ENCODE measurements at places on chromosomes 4 and X. TPM values are rescaled to one million over a fixed set of nuclear protein-coding genes. Genes with fewer than 3 reads are reported as not detected.

ANOS1 gene
- total RNA-seq = 0.25 TPM

FGD1 gene
- total RNA-seq = 1.1 TPM

DUX4 gene
- total RNA-seq = not detected

SLC2A9 gene
- 21.7 TPM for total RNA-seq

SLC49A3 gene
- total RNA-seq = 7.6 TPM

IGSF1 gene
- 0.40 TPM for total RNA-seq

DNA sequence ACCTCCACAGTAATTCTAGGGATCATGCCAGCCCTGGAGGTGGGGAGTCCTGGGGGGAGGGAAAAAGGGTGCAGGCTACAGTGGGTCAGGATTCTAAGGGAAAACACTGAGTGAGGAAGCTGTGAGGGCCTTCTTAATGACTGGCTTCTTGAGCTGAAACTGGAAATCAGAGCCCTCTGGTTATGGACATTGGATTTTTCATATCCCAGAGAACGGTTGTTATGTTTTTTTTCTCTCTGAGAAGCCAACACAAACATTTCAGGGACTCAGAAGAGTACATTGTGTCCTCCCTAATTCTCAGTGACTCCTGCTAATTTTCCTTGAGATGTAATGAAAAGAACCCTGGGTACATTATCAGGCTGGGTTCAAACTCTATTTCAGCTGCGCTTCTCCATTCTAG is 162.4 kb upstream of the PRDX4 start:
- DNase-seq = no peak

GRCh38 chr4:73434311-73434710 is 1.7 kb upstream of the AFP start:
- DNase-seq = no peak

DNA sequence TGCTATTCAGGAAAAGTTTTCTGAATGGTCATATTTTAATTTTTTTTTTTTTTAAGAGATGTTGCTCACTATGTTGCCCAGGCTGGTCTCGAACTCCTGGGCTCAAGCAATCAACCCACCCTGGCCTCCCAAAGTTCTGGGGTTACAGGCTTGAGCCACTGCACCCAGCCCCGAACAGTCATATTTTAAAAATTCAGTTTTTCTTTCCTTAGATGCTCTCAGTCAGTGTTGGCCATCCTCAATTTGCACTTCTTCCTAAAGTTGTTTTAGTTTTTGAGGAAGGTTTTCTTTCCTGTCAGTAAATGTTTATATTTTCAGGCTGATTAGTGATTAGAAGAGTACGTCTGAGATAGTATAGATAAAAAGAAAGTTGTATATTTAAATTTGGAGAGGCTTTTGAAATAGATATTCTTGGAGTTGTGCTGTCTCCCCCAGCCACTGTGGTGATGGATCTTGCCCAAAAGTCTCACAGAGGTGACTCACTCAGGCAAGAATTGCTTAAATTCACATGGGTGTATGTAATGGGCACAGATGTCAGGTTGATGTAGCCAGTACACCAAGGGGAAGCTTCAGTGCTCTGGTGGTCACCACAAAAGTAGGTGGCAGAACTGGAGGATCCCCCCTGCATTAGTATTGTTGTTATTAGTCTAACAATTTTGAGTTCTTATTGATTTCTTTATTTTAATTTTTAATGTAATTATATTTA is 72.2 kb upstream of the ELOVL6 start:
- no peak for DNase-seq

DNA sequence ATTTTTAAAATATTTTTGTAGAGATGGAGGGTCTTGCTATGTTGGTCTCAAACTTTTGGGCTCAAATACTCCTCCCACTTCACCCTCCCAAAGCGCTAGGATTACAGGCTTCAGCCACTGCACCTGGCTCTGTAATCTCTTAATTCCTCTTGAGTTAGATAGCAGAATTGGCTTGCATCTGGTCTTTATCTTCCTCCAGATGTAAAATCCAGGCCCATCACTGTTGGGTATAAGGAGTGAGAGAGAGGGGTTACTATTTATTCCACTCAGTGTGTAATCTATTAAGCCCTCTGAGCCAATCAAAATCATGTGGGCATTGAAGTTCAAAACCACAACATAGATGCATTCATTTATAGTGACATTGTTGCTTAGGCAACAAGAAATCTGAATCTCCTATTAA is 33.9 kb downstream of the ANK2 start:
- no peak for DNase-seq

DNA sequence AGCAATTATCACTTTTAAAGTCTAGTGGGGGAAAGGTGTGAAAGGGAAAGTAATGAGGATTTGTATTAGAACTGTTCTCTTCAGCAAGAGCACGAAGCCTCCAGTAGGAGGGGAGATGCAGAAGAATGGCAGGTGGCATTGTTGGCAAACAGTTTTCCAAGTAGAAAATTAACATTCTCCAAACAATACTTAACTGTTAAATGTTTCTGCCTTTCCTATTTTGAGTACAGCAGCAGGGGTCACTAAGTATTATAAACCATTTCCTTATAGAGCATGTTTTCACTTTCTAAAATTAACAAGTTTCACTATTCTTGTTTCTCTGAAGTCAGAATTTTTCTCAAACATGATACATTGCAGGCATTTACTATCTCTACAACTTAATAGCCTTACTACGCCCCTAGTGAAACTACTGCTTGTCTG is 58.7 kb downstream of the LEF1 start:
- no peak for DNase-seq

DNA sequence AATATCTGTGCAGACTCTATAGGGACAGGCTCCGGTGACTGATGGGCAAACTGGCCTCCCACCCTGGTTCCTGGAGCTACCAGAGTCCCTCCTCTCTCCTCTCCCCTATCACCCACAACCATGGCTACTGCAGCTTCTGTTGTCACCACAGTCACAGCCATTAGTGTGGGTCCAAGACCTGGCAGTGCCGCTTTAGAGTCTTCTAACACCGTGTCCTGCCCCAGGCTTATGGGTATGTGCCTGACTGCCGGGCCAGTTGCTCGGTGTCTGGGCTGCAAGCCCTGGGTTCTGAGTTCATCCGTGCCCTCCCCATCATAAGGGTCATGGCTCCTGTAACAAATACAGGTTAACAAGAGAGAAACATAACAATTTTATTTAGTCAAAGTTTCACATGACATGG is 85.4 kb downstream of the FNIP2 start:
- DNase-seq = no peak

DNA sequence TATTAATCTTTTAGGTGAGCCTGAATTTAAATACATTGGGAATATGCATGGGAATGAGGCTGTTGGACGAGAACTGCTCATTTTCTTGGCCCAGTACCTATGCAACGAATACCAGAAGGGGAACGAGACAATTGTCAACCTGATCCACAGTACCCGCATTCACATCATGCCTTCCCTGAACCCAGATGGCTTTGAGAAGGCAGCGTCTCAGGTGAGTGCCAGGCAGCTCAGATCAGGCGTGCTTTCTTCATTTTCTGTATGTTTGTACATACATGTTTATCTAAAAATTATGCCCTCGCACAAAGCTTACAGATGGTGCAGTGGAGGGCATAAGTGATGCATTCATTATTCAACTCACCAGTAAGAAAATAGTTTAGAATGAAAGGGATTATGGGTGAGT is 85.6 kb downstream of the CPE start:
- no peak for DNase-seq

- DNase-seq = no peak
Observed at GRCh38 chr4:146158036-146158745, 17.3 kb upstream of the LSM6 start.

DNA sequence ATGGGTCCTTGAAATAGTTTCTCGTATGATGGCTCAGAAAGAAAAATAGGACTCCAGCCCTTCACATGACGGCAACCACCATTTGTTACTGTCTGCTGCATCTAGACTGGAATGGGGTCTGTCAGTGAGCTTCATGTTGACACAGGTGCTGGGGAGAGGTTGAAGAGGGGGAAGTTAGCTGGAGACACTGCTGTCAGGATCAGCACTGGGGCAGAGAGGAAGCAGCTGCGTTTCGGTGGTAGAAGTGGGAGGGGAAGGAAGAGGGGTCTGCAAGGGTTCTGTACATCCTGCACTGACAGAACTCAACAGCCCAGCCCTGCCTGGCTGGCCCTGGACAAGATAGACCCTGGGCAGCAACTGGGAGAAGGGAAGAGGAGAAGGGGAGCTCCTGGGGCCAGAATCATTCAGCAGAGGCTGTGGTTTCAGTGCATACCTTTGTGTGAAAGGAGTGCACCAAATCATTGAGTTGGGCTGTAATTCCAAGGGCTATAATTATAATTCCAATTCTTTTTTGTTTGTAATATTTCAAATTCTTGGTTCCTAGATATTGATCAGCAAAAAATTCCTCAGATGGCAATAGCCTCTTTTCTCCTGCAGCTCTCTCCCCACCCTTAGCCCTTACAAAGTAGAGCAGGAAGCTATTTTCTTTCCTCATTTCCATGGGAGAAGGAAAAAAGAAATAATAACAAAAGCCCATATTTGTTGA is 119.4 kb upstream of the C1GALT1C1 start:
- DNase-seq = no peak

GRCh38 chr4:88134536-88135355 is 23.7 kb downstream of the ABCG2 start:
- DNase-seq = no peak

DNA sequence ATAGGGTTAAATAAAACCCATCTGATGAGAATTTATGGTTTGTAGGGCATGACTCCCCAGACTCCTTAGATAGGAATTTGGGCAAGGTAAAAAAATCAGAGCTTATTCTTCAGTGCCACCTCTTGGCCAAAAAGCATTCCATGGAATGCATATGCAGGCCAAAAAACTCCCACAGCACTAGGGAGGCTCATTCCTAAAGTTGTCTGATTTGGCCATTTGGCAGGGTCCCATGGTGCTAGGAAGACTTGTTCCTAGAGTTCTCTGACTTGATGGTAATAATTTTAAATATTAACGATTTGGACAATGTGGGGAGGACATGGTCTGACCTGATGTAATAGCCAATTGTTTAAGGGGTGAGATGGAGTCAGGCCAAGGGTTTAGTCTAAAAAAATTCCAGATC is 93.0 kb downstream of the SPIN4 start:
- DNase-seq = no peak

DNA sequence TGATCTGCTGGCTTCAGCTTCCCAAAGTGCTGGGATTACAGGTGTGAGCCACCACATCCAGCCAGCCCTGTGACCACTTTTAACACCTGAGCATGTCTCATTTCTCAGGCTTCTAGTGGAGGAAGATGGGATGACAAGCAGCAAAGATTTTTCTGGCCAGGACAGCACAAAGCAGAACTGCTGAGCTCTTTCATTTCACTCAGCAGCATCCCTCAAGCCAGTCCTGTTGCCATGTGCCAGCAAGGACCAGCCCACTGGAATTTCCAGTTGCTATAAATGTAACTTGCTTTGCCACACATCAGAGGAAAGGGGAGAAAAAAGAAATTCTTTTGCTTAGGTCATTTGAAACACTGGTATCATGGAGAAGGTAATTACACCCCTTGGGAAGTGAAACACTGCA is 75.9 kb downstream of the SLC9A7 start:
- DNase-seq = no peak

- no peak for DNase-seq
Observed at GRCh38 chr4:42955746-42956505, 63.4 kb downstream of the GRXCR1 start.

- no peak for DNase-seq
Observed at GRCh38 chrX:139532834-139533233, 2.3 kb downstream of the F9 start.

- no peak for DNase-seq
Observed at GRCh38 chr4:56703378-56703777, 22.3 kb upstream of the HOPX start.

GRCh38 chr4:61320631-61321030 is 120.5 kb downstream of the ADGRL3 start:
- DNase-seq = no peak

DNA sequence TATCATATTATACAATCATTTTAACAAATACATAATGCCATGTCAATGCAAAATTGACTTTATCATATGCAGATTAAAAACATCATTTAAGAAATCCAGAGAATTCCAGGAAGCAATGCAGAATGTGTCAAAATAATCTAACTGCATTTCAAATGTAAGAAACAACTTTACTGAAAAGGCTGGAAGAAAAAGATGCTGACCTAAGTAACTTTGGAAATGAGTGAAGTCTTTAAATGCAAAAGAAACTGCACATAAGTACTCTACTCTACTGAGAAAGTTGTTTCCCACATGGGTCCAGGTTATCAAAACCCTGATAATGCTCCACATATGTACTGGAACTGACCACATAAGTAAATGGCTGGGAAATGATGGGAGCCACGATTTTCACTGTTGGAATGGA is 149.9 kb downstream of the EVC2 start:
- no peak for DNase-seq

GRCh38 chrX:45372151-45372550 is 171.5 kb upstream of the DIPK2B start:
- no peak for DNase-seq

DNA sequence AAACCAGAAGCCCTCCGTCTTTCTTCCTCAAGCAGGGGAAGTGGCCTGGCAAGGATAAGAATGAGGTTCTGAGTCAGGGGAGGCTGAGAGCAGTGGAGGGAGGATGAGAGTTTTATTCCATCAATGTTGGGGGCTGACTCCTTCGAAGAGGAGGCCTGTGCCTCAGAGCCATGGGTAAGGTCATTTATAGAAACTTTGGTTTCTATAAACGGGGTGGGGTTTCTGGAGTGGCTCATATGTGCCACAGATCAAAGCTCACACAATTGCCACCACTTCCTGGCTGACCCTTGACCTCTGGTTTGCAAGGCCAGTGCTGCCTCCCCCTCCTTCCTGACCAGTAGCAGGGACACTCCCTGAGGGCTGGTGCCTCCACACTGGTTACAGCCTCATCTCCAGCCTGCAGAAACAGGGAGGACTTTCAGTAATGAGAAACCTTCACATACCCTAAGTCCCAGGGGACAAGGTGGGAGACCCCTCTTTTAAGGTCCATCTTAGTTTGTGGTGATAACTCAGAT is 166.0 kb downstream of the PDGFRA start:
- DNase-seq = no peak

DNA sequence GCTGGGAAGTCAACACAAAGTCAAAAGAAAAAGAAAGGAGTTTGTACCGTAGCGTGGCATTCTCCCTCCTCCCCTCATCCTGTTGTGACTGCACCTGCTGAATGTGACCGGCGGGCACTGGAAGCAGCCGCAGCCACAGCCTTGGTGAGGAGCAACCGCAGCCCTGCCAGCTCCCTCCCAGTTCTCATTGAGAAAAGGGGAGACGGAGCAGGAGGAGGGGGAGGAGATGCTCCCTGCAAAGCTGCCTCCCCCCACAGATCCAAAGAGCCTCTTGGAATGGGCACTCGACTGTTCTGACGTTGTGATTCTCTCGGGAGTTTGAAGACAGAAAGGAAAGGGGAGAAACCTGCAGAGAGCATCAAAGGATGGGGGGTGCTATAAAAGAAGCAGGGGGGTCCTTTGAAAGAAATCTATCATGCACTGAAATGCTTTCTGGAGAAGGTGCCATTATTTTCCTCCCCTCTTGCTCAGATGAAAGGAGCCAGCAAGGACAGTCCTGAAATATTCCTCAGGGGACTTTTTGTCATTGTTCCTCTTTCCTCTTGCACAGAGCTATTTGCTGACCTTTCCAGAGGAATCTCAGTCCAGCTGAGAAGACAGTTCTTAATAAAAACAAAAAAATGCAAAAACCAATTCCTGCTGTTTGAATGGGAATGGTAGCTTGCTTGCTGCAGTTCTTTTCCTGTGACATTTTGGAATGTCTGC is 429.7 kb downstream of the MAPK10 start:
- DNase-seq = peak; percentile 60

Measured in left lobe of liver (tissue), 2 donors.